ENCODE measurements at places on chromosomes 2 and 18.

GRCh38 chr2:218129458-218130135 lies 3.8 kb downstream of the CXCR2 start:
- no peak for DNase-seq

GRCh38 chr18:24991141-24992060 lies 360.6 kb downstream of the ZNF521 start:
- no peak for DNase-seq

DNA sequence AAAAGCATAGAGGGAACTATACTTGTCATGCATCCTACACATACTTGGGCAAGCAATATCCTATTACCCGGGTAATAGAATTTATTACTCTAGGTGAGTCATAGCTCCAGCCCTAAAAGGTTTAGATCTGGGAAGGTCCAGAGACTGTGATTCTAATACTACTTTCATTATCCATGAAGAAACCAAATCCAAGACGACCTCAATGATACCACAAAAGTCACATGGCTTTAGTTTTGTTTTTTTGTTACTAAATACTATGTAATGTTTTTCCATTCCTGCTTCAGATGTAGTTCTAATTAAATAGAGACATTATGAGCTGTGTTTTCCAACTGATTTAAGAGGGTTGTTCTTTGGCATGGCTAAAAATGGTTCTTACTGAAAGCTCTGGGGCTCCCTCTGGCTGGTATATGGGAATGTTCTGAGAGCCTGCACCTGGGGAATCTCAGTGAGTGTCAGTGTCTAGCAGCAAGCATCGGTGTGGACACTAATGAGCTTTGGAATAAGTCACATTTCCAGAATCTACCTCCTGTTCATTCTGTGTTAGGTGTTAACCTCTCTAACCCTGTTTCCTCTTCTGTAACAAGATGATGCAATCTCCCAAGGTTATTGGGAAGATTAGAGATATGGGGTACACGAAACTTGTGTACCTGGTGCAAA lies 20.5 kb upstream of the IL1RL2 start:
- DNase-seq: no peak

DNA sequence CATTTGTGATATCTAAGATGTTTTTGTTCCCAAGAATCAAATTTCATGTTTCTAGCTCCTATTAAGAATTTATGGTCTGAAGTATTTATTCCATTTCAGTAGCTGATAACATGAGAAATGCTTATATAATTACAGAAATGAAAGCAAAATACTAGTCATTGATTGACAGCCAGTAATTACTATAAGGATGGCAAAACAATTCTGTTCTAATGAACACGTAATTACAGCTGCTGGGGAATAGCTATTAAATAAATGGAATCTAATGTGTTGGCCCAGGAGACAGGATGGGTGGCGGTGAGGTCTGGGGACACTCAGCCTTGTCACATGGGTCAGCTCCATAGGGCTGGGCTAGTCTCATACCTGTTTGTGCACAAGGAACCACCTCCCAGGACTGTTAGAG lies 263.5 kb downstream of the FHOD3 start:
- no peak for DNase-seq

- DNase-seq: no peak
Measured at GRCh38 chr18:79248495-79249060, 147.2 kb upstream of the NFATC1 start.

DNA sequence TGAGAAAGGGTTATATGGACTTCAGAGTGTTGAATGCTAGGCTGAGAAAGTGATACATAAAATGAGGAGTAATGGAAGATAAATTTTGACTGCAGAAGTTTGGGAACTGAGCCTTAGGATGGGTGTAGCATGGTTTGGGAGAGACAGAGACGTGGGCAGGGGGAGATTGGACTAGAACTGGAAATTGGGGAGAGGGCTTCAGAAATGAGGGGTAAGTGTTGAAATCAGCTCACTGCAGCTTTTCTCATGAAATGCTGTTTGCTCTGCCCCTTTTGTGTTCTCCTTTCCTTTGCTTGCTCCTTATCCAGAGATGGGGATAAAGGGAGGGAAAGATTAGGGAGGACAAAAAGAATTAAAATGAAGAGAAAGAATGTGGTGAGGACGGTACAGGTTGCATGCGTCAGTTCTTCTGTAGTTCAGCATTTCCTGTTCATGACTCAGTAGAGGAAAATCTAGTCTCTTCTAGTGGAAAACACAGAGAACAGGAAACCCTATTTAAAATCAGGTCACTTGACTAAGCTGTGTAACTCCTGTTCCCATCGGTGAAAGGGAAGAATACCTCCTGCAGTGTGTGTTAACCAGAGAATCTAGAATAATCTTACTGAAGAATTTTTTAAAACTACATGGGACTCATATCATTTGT lies 105.6 kb downstream of the CRIM1 start:
- no peak for DNase-seq

- DNase-seq: no peak
Measured at GRCh38 chr18:50558948-50559751, 737 bp upstream of the MAPK4 start.

DNA sequence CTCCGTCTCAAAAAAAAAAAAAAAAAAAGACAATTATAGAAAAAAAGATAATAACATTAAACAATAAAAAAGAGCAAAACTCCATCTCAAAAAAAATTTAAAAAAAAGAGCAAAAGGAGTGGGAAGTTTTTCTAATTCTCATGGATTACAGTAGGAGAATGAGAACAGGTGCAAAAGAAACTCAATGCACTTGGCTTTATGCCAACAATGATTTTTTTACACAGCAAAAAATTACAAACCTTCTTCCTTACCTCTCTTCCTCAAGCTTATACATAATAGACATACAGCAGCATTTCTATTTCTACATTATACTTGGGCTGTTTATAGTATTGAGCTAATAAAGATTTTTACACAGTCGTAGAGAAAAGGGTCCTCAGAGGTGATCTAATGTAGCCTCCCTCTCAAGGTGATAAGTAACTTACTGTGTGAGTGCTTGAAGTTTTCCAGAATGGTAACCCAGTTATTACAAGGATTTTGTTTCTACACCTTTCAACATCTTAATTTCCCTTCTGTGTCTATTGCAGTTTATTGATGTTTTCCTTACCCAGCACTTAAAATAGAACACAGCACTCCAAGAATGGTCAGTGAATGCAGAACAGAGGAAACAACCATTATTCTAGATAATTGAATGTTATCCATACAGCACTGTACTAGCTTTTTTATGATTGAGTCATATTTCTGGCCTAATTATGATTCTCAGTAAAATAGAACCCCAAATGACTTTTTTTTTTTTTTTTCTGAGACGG lies 34.9 kb upstream of the RNF138 start:
- DNase-seq: no peak

DNA sequence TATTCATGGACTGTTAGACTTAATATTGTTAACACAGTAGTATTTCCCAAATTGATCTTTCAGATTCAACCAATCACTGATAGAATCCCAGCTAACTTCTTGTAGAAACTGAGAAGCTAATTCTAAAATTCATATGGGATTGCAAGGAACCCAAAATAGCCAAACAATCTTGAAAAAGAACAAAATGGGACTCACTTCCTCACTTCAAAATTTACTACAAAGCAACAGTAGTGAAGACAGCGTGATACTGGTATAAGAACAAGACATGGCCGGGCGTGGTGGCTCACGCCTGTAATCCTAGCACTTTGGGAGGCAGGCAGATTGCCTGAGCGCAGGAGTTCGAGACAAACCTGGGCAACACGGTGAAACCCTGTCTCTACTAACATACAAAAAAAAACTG lies 46.3 kb downstream of the ATL2 start:
- DNase-seq: no peak

DNA sequence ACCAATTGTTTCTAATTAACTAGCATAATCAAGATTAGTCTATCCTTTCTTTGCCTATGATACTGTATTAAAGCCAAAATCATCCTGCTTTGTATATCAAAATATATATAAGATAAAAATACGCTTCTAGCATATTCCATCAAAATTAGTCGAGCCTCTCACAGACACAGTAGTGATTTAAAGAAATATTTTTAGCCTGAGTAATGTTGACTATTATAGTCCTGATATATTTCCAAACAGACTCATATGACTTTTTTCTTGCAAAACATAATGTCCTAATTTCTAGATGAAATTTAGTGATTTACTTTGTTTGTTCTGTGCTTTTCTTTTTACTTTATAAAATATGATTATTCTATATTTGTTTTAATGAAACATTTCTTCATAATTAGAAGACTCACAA lies 30.9 kb downstream of the FAP start:
- no peak for DNase-seq

DNA sequence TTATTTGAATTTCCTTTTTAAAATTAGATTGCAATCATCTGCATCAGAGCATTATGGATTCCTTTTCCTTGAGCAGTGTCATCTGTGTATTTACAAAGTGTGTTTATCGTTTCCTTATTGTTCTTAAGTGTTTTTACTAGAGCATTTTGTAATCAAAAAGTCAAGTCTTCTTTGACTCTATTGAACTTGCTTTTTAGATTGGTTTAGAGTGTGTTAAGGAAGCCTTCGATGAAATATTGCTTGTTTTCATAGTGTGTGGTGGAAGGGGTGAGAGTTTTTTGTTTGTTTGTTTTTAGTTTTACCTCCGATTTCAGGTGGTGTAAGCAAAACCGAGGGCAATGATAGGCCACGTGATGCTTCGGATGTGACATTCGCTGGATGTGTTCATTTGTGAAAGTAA lies 45.7 kb downstream of the ARHGAP28 start:
- no peak for DNase-seq

DNA sequence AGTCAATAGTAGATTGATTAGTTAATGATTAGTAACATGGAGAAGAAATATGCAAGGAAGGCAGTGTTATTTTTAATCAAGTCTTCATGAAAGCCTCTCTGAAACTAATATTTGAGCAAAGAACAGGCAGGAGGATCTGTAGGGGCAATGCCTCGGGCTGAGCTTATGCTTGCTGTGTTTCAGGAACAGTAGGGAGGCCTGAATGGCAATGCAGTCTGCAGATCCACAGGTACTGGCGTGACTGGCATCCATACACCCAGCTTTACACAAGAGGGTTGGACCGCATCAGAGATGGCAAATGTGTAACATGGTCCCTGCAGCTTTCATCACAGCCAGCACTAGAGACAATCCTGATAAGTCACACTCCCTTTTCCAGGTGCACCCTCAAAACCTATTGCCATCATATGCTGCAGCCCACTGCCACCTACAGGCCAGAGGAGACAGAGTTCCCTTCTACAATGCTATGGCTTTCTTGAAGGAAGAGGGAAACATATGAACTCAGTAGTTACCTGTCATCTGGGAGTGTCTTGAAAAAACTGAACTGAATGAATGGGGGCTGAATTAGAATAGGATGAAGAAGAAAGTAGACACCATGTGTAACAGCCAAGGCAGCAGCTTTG lies 582.4 kb upstream of the RAB6C start:
- DNase-seq: no peak

DNA sequence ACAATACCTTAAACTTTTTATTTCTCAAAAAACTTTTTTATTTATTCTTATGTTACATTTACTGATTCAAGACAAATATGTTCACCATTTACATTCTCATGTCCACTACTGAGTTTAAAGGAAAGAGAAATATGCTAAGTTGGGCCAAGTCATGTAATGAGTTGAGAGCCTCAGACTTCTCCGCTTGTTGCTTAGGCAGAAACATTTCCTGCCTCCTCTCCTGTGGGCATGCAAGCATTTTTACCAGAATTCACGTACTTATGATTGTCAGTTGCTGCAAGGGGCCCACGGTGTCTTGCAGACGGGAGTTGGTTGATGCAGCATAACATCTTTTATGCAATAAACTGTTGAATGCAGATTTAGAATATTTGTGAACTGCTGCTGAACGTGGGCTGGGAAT lies 51.8 kb downstream of the MYO1B start:
- no peak for DNase-seq

DNA sequence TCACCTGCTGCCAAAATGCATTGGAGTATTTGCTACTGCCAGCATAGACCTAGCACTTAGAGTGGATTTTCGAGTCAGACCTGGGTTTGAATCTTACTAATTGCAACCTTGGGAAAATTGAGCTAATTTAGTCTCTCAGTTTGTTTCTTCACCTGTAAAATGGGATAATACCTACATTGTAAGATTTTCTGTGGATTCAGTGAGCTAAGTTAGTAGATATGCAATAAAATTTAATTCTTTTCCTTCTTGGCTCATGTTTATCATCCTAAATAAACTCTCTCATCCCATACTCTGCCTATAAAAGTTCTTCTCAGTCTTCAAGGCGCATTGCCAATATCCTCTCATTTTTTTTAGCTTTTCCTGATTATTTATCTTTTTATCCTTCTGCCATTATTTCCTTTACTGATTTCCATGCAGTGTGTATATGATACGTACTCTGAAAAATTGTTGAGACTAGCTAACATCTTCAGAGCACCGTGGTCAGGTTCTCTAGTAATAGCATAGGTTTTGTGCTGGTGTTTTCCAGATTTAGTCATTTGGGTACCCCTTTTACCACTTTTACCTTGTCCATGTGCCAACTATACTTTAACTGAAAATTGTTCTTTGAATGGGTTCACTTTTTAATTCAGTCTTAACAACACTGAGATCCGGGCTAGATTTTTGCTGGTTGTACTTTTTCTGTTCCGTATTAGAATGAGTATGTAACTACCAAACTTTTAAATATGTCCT lies 7.3 kb downstream of the CEP192 start:
- no peak for DNase-seq

GRCh38 chr2:232791518-232791917 lies 15.2 kb upstream of the KCNJ13 start:
- DNase-seq: no peak

DNA sequence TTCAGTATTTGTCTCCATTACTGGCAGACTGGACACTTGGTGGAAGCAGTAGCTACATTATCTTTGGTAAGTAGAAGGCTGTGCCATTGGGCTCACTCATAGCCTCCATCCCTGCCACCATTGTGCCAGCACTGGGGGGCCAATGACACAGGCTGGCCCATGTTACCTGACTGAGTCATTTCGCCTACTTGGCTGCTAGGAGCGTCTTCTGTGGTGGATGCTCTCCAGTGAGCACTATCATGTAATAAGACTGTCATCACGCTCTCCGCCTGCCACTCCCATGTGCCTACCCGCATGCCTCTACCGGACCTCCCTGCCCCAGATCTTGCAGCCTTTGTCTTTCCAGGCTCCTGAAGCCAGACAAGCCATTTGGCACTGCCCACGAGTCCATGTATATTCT lies 56.2 kb downstream of the LONRF2 start:
- no peak for DNase-seq

DNA sequence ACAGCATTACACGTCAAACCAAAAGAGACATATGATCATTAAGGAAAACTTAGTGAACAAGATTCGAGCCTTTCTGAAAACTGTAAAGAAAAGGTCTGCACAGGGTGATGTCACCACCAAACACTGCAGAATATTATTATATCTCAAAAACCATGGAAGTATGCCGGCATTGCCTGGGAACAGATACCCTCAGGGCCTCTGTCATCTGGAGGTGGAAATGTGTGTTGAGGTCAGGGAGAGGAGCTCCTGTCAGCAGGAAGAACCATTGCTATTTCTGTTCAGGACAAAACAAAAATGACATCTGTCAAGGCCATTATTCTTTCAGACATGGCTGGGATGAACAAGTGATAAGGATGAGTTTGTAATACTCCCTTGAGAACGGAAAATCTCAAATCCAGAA lies 365.9 kb upstream of the TRIB2 start:
- no peak for DNase-seq

All from stimulated activated CD4-positive, alpha-beta T cell treated with anti-CD3 and anti-CD28 coated beads, Interleukin-1b, Interleukin-23, amount 100 ng/mL, for 1 hour (primary cell).